SJSA1 (cell line): ENCODE measurements at places on chromosomes 2 and 18. TPM values are rescaled to one million over a fixed set of nuclear protein-coding genes. Genes with fewer than 3 reads are reported as not detected.

DNA sequence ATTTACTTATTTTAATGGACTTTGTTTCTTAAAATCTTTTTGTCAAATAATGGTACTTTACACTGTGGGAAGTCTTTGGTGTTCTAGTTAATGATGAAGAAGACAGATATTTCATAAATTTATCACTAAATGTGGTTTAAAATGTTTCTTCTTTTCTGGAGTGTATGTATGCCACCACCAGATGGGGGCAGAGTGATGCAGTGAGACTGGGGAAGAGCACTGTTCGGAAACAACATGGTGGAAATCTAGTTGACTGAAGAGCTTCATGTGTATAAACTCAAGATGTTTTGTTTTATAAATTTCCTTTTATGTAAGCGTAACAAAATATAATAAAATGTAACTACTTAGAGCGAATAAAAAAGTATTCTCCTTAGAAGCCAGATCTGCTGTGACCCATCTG lies 195.1 kb downstream of the KCNE4 start:
- H3K4me3 ChIP-seq = no peak overlapping the region
- H3K36me3 ChIP-seq = no peaks in the 10 kb centered on the region
- H3K27ac ChIP-seq = no peak overlapping the region
- H3K4me1 ChIP-seq = no peaks in the 10 kb centered on the region

- H3K4me1 ChIP-seq = no peaks in the 10 kb centered on the region
- H3K36me3 ChIP-seq = no peaks in the 10 kb centered on the region
- no peak overlapping the region for H3K4me3 ChIP-seq
- H3K27ac ChIP-seq = no peak overlapping the region
These were observed 369.3 kb upstream of the LINC00305 start for GRCh38 chr18:64518191-64518590.

Gene C1QL2
- not detected in 2 replicates for total RNA-seq

DNA sequence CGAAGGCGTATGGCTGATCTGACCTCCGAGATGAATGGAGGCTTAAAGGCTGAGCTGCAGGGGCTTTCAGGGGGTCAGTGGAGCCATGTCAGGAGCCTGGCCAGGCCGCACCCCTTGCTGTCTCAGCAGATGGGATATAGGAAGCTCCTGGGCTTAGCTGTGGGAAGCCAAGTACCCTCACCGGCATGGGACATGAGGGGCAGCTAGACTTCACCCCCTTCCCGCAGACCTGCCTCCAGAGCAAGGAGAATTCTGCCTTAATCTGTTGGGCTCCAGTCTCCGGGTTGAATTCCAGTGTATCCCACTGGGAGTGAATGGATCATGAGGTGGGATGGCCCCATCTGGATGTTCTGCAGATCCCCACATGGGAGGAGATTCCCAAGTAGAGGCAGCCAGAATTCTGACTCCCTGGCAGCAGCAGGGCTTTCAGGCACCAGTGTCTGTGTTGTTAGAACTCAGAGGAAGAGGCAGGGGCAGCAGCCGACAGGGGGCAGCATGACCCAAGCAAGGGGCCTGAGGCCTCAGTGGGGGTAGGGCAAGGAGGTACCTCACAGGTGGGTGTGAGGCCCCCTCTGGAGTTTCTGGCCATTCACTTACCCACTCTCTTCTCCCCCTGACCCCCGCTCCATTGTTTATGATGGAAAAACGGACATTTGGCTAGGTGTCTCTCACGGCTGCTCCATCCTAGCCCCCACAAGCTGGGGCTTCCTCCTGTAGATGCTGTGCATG lies 19.1 kb downstream of the CAPG start:
- no peak overlapping the region for H3K27ac ChIP-seq
- peaks cover 21% of the 10 kb centered on the region for H3K4me1 ChIP-seq
- no peak overlapping the region for H3K4me3 ChIP-seq
- no peaks in the 10 kb centered on the region for H3K27me3 ChIP-seq
- DNase-seq = no peak
- peaks cover 35% of the 10 kb centered on the region for H3K36me3 ChIP-seq

- H3K4me3 ChIP-seq = no peak overlapping the region
- peaks cover 32% of the 10 kb centered on the region for H3K36me3 ChIP-seq
- no peaks in the 10 kb centered on the region for H3K27me3 ChIP-seq
These were observed 152.3 kb upstream of the STON1 start for GRCh38 chr2:48377646-48378045.

Gene EHD3
- 3.0 and 8.1 TPM in 2 replicates for total RNA-seq

- H3K4me1 ChIP-seq = no peaks in the 10 kb centered on the region
- no peak overlapping the region for H3K27ac ChIP-seq
- no peaks in the 10 kb centered on the region for H3K27me3 ChIP-seq
These were observed 84.1 kb upstream of the RASGRP3 start for GRCh38 chr2:33392366-33392765.

Gene LRRTM4
- total RNA-seq = not detected in 2 replicates

GRCh38 chr18:24033641-24034412 lies 19.3 kb downstream of the TTC39C start:
- no peak overlapping the region for H3K27ac ChIP-seq
- H3K4me3 ChIP-seq = no peak overlapping the region
- no peaks in the 10 kb centered on the region for H3K27me3 ChIP-seq

DNA sequence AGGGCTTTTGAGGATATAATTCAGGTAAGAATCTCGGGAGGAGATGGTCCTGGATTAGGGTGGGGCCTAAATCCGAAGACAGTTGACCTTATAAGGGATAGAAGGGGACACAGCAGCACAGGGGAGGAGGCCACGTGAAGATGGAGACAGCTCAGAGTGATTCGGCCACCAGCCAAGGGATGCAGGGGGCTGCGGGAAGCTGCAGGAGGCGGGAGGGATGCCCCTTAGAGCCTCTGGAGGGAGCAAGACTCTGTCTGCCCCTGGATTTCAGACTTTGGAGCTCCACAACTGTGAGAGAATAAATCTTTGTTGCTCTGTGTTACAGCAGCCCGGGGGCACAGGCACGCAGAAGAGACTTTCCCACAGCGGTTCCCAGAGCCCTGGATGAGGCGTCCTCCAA lies 143.7 kb downstream of the ASB1 start:
- H3K27ac ChIP-seq = no peak overlapping the region
- no peak overlapping the region for H3K4me3 ChIP-seq
- H3K36me3 ChIP-seq = no peaks in the 10 kb centered on the region
- DNase-seq = no peak

DNA sequence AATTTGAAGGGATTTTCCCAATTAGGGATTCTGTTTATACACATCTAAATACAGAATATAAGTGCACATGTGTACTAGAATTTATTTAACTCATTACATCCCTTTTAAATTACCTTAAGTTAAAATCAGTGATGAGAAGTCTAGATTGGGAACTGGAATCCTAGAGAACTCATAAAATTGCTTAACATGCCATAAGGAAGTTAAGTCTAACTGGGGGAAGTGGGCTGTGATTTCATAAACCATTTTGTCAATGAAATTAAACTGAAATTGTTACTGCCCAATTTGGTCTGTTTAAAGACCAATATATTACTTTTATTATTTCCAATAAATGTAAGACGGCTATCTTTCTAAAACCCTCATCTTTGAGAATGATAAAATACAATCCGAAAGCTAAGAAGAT lies 72.3 kb upstream of the CD226 start:
- H3K27ac ChIP-seq = no peak overlapping the region
- no peak for DNase-seq
- H3K4me3 ChIP-seq = no peak overlapping the region
- H3K36me3 ChIP-seq = peaks cover 53% of the 10 kb centered on the region
- no peaks in the 10 kb centered on the region for H3K4me1 ChIP-seq

- H3K36me3 ChIP-seq = peaks cover 85% of the 10 kb centered on the region
- no peaks in the 10 kb centered on the region for H3K27me3 ChIP-seq
- peaks cover 54% of the 10 kb centered on the region for H3K4me1 ChIP-seq
These were observed 124.5 kb downstream of the CTIF start for GRCh38 chr18:48663096-48663930.

DNA sequence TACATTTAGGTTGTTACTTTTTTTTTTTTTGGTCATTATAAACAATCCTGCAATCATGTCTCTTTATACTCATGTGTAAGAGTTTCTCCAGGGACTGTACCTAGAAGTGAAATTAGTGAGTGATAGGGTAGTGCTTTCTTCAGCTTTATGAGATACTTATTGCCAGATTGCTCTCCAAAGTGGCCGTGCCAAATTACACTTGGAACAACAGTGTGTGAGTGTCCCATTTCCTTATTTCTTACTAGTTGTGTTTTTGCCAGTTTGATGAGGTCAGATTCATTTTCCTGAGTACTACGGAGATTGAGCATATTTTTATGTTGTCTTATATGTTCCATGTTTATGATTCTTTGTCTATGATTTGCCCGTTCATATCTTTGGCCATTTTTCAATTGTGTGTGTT lies 39.2 kb downstream of the GALNT1 start:
- no peak for DNase-seq
- H3K4me1 ChIP-seq = peaks cover 40% of the 10 kb centered on the region
- no peak overlapping the region for H3K27ac ChIP-seq
- no peaks in the 10 kb centered on the region for H3K27me3 ChIP-seq
- no peaks in the 10 kb centered on the region for H3K36me3 ChIP-seq

GRCh38 chr18:3340682-3341097 lies 78.8 kb downstream of the MYL12B start:
- no peaks in the 10 kb centered on the region for H3K36me3 ChIP-seq
- H3K4me3 ChIP-seq = no peak overlapping the region
- peak; percentile 8 for DNase-seq
- H3K27me3 ChIP-seq = no peaks in the 10 kb centered on the region
- H3K27ac ChIP-seq = no peak overlapping the region

- H3K27ac ChIP-seq = no peak overlapping the region
- no peaks in the 10 kb centered on the region for H3K4me1 ChIP-seq
- no peak for DNase-seq
These were observed 4.0 kb upstream of the SLC11A1 start for GRCh38 chr2:218378053-218378452.

DNA sequence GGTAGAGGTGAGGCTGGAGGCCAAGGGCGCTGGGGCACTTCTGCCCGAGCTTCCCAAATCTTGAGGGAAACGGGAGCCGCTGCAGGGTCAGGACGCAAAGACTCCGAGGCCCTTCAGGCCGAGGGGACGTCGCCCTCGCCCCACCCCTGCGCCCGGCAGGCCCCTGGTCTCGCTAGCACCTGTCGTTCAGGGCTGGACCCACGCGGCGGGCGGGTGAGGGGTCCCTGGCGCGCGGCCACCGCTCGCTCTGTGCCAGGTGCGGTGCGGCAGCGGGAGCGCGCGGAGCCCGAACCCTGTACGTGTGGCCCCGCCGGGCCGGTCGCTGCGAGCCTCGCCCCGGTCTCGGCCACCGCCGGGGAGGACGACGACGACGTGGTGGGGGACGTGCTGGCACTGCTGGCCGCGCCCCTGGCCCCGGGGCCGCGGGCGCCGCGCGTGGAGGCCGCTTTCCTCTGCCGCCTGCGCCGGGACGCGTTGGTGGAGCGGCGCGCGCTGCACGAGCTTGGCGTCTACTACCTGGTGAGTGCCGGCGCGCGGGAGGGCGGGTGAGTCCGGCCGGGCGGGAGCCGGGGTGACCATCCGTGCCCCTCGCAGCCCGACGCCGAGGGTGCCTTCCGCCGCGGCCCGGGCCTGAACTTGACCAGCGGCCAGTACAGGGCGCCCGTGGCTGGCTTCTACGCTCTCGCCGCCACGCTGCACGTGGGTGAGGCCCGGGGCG lies 4.9 kb downstream of the ERFE start:
- H3K4me1 ChIP-seq = peaks cover 30% of the 10 kb centered on the region
- no peak overlapping the region for H3K27ac ChIP-seq
- peaks cover 15% of the 10 kb centered on the region for H3K36me3 ChIP-seq
- H3K27me3 ChIP-seq = no peaks in the 10 kb centered on the region

DNA sequence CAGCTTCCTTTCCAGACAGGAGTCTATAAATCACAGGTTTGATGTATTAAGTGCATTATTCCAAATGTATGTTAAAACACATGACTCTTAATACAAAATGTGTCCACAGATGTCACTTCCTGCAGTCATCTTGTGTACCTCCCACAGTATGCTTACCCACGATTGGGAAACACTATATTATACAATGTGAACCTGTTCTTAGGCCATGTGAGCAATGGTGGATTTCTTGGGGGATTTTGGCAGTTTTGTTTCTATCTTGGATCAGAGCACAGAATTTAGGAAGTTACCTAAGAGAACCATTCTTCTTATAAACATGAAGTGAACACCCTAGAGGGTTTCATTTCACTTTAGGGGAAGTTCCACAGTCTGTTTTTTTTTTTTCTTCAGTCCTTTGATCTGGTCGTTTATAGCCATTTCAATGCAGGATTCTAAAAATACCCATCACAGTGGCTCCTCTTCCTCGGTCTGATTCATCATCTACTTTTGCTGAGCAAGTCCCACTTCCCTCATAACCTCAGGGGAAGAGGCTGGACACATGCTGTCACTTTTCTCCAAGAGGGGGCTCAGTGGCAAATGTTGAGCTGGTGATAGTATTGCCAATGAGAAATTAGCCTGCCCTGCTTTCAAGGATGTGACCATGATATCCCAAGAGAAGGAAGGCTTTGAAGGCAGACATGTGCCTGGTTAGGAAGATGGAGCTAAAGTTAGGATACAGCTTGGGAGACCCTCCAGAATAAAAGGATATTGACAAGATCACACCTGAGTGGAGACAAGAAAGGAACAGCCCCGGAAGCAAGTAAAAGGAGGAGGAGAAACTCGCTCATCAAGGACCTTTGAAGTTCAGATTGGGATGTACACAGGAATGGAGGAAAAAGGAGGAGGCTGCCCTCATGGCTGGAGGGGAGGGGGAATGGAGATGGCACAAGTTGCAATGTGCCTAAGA lies 22.6 kb downstream of the PLEK start:
- H3K4me1 ChIP-seq = no peaks in the 10 kb centered on the region
- no peak overlapping the region for H3K27ac ChIP-seq
- H3K36me3 ChIP-seq = no peaks in the 10 kb centered on the region
- H3K27me3 ChIP-seq = peaks cover 3% of the 10 kb centered on the region; the same call in 1 of the 2 replicates
- no peak overlapping the region for H3K4me3 ChIP-seq

- peaks cover 32% of the 10 kb centered on the region for H3K4me1 ChIP-seq
- H3K36me3 ChIP-seq = no peaks in the 10 kb centered on the region
- no peaks in the 10 kb centered on the region for H3K27me3 ChIP-seq
These were observed 13.6 kb downstream of the UPP2 start for GRCh38 chr2:158115202-158115767.

Gene HS1BP3
- 17.2 and 32.3 TPM in 2 replicates for total RNA-seq

- peaks cover 12% of the 10 kb centered on the region for H3K4me1 ChIP-seq
- no peaks in the 10 kb centered on the region for H3K36me3 ChIP-seq
- no peaks in the 10 kb centered on the region for H3K27me3 ChIP-seq
These were observed 42.7 kb upstream of the GORASP2 start for GRCh38 chr2:170886386-170886785.

DNA sequence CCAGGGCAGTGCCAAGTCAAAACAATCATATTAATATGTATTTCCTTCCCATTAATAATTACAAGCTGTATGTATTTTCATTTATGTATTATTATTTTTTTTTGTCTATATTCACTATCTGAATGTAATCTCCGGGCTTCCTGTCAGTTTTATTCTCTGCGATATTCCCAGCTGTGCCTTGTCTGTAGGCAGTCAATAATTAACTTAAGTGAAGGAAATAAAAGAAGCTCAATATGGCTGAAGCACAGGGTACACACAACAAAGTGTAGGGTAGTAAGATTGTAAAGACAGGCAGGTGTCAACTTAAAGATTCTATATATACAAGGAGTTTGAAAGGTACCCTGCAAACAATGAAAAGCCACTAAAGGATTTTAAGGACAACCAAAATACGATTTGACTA lies 122.9 kb downstream of the ROCK1 start:
- no peaks in the 10 kb centered on the region for H3K4me1 ChIP-seq
- no peaks in the 10 kb centered on the region for H3K27me3 ChIP-seq
- H3K36me3 ChIP-seq = peaks cover 45% of the 10 kb centered on the region
- H3K4me3 ChIP-seq = no peak overlapping the region
- no peak for DNase-seq

Gene RNU2-63P
- 34.9 TPM in 1 of 2 replicates, not detected in the other for total RNA-seq
